Breast epithelium (tissue), 4 donors: ENCODE measurements at places on chromosomes 4 and X.

- DNase-seq: no peak
Observed at GRCh38 chr4:185730387-185730786, 81.6 kb downstream of the SORBS2 start.

GRCh38 chr4:79155336-79155735 is 170.5 kb downstream of the NAA11 start:
- DNase-seq: no peak

DNA sequence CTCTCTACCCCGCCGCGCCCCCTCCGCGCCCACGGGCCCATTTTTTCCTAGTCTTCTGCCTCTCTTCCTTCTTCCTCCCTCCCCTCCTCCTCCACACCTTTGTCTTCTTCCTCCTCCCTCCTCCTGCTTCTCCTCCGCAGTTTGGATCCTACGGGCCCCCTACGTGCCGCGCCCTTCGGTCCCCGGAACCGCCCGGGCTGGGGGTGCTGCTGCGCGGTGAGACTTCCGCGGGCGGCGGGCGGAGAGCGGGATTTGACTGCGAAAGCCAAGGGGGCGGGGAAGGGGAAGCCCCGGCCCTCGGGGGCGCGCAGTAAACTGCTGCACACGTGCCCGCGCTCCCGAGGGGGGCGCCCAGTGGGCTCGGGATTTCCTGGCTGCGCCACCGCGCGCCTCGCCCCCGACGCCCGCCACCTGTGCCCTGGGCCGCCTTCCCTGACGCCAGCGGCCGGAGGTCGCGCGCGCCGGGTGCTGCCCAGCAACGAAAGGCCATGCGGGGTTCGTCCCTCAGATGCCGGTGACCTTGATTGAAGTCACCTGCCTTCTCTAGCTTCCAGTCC is 3.3 kb upstream of the NKX3-2 start:
- DNase-seq: no peak

DNA sequence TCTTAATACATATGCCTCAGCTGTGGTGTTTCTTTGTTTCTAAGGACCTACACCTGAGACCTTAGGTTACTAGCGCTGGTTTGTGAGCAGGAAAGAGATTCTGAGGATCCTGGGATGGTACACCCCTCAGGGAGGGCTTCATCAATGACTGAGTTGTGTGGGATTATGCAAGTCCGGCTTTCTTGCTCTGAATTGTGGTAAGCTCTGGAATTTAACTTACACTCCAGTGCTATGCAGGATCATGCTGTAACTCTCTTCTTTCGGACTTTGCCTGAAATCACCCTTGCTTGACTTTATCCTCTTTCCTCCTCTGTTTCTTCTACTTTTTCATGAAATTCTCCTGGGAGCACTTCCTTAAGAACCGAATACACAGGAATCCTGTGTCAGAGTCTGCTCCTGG is 431.5 kb upstream of the BOD1L1 start:
- DNase-seq: no peak
